Small intestine (tissue), 16 donors: ENCODE measurements at places on chromosomes 1 and 21.

- H3K4me1 ChIP-seq = no peaks in the 10 kb centered on the region
- H3K4me3 ChIP-seq = no peak overlapping the region
- peaks cover 5% of the 10 kb centered on the region for H3K27me3 ChIP-seq
- no peak overlapping the region for H3K27ac ChIP-seq
- no peak for DNase-seq
- no peaks in the 10 kb centered on the region for H3K36me3 ChIP-seq
Measured at GRCh38 chr1:84907095-84907827, 14.3 kb upstream of the LPAR3 start.

DNA sequence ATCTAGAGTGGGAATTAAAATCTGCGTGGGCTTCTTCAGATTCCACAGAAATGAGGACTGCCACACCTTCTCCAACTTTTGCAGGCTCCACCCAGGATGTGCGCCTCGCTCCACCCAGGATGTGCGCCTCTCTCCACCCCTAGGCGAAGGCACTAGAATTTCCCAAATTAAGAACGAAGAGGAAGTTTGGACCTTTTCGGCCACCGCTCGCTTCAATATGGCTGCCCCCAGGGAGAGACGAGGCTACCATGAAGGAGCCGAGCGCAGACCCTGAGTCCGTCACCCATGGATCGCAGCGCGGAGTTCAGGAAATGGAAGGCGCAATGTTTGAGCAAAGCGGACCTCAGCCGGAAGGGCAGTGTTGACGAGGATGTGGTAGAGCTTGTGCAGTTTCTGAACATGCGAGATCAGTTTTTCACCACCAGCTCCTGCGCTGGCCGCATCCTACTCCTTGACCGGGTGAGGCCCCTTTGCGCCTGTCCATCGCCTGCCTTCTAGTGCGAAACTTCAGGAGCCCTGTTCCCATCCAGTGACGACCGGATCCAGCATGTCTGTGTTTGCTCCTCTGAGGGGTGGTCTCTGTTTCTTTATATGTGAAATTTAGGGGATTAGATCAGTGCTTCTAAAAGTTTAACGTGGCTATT is at the start of the genes CRYZ and TYW3:
Gene CRYZ (minus strand): TSS at position 91 of the 644 bp plus-strand sequence. CDS start 8,229 bp downstream, outside the sequence.
Gene TYW3 (plus strand): TSS at position 193 of the 644 bp plus-strand sequence. CDS start 93 bp downstream, at position 286.
- peak within 1 kb of the TSS; percentile 56 for H3K4me3 ChIP-seq
- DNase-seq = peak; percentile 93
- peaks cover 11% of the 10 kb centered on the region for H3K36me3 ChIP-seq
- H3K4me1 ChIP-seq = peaks cover 2% of the 10 kb centered on the region

DNA sequence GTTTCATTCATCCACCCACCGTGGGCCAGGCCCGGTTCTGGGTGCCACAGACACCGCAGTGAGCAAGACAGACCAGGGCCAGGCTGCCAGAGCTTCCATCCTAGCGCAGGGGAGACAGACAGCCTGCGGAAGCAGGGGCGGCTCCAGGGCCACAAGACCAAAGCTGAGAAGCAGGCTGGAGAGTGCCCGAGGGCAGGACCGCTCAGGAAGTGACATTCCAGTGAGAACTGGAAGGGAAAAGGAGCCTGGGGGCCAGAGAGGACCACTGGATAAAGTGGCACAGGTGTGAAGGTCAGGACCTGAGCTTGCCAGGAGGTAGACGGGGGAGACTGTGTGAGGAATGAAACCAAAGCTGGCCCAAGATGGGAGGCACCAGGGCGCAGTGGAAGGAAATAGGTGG is 59.5 kb upstream of the EFHD2 start:
- DNase-seq = no peak
- peaks cover 25% of the 10 kb centered on the region for H3K4me1 ChIP-seq
- no peak overlapping the region for H3K4me3 ChIP-seq

- DNase-seq = no peak
- no peak overlapping the region for H3K4me3 ChIP-seq
- H3K27ac ChIP-seq = no peak overlapping the region
- no peaks in the 10 kb centered on the region for H3K4me1 ChIP-seq
- H3K36me3 ChIP-seq = no peaks in the 10 kb centered on the region
Measured at GRCh38 chr1:230010603-230011332, 56.3 kb upstream of the GALNT2 start.

DNA sequence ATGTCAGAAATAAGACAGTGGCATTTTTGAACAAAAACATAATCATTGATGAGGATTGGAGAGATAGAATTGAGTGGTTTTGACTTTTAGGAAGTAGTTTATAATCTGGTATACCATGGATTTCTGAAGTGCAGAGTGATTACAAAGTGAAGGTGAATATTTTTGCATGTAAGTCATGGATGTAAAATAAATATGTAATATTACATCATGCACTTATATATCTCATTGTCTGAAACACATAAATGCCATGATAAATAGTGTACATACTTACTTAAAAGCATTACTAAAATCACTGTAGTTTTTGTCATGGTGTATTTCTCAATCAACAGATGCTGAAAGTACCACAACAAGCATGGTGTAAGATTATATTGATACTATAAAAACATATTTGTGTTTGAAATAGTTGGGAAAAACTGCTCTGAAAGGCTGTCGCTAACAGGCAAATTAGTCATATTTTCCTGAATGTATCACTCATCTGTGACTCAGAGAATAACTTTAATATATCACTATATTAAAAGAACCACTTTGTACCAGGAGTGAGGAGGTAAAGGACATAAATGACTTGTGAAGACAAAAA is 24.8 kb upstream of the RGS18 start:
- DNase-seq = no peak
- H3K27me3 ChIP-seq = no peaks in the 10 kb centered on the region
- H3K36me3 ChIP-seq = no peaks in the 10 kb centered on the region
- H3K4me1 ChIP-seq = no peaks in the 10 kb centered on the region
- no peak overlapping the region for H3K27ac ChIP-seq
- H3K4me3 ChIP-seq = no peak overlapping the region

- H3K36me3 ChIP-seq = peaks cover 58% of the 10 kb centered on the region
- peak; percentile 99 for DNase-seq
- peak overlapping the region; percentile 38 for H3K4me3 ChIP-seq
- H3K4me1 ChIP-seq = peaks cover 50% of the 10 kb centered on the region
- no peaks in the 10 kb centered on the region for H3K27me3 ChIP-seq
- peak overlapping the region; percentile 94 for H3K27ac ChIP-seq
Measured at GRCh38 chr1:10759413-10760200, 36.8 kb downstream of the CASZ1 start.

DNA sequence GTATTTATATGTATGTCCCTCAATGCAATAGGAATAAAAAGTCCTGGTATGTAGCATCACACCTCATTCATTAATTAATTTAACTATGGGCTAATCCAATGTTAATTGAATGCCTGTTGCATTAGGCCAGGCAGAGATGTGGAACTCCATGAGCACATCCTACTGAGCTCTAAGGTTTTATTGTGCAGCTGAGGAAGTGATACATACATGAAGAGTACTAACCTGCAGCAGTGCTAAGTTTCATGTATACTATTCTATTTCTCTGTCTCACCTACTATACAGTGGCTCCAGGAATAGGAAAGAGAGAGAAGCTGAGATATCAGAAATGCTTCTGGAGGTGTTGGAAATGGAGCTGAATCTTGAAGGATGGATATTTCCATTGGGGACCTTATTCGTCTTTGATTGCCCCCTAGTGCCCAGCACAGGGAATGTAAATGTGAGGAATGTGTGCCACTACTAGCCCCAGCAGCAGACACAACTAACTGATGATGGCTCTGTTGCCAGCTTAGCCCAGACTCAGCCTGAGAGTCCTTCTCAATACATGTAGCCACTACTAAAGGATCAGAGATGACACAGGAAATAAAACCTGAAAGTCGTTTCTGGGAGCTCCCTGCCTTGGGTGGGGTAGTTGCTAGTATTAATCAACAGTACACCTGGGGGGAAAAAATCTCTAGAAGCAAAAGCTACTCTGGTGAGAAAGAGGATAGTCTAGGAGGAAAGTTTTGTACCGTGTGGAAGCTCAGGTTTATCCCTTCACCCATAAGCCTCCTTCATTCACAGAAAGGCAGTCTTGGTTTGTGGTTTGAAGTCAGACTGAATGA is 173.3 kb upstream of the FOXD3 start:
- peak; percentile 58 for DNase-seq
- H3K27me3 ChIP-seq = peaks cover 5% of the 10 kb centered on the region
- no peaks in the 10 kb centered on the region for H3K4me1 ChIP-seq
- H3K36me3 ChIP-seq = no peaks in the 10 kb centered on the region
- H3K27ac ChIP-seq = no peak overlapping the region
- no peak overlapping the region for H3K4me3 ChIP-seq

GRCh38 chr21:44478124-44478800 is 23.0 kb downstream of the LRRC3 start:
- H3K4me1 ChIP-seq = no peaks in the 10 kb centered on the region
- no peak overlapping the region for H3K27ac ChIP-seq
- no peak overlapping the region for H3K4me3 ChIP-seq
- DNase-seq = peak; percentile 30
- H3K27me3 ChIP-seq = no peaks in the 10 kb centered on the region

DNA sequence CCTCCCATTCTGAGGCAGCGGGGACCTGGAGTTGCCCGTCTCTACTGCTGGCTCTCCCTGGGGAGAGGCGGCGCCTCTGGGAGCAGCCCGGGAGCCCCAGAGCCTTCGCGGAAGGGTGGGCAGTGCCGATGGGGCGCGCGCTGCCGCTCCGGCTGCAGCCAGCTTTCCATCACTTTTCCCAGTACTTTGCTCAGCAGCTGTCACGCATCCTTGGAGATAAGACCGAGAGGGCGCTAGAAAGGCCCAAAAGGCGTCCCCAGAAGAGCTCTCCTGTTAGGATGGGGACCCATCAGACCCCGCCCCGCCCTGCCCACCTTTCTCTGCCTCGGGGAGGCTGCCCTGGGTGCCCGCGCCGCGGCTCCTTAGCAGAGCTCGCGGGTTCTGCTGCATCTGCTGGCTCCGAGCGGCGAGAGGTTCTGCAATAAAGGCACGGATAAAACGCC is 534 bp downstream of the KCNH1 start:
- no peak for DNase-seq
- no peaks in the 10 kb centered on the region for H3K36me3 ChIP-seq
- H3K27me3 ChIP-seq = peaks cover 14% of the 10 kb centered on the region
- H3K4me3 ChIP-seq = peak overlapping the region; percentile 29
- no peak overlapping the region for H3K27ac ChIP-seq

- H3K36me3 ChIP-seq = no peaks in the 10 kb centered on the region
- H3K27me3 ChIP-seq = no peaks in the 10 kb centered on the region
Measured at GRCh38 chr1:119027759-119028158, 39.6 kb upstream of the TBX15 start.

- H3K4me3 ChIP-seq = no peak overlapping the region
- no peak overlapping the region for H3K27ac ChIP-seq
- DNase-seq = no peak
- H3K36me3 ChIP-seq = no peaks in the 10 kb centered on the region
Measured at GRCh38 chr1:18010408-18010807, 97.2 kb upstream of the IGSF21 start.

- peak overlapping the region; percentile 45 for H3K4me3 ChIP-seq
- H3K4me1 ChIP-seq = peaks cover 2% of the 10 kb centered on the region
- peak overlapping the region; percentile 92 for H3K27ac ChIP-seq
Measured at GRCh38 chr1:182615468-182616129, 11.4 kb upstream of the RGS16 start.

- peak overlapping the region; percentile 86 for H3K27ac ChIP-seq
- DNase-seq = no peak
- no peaks in the 10 kb centered on the region for H3K36me3 ChIP-seq
- no peaks in the 10 kb centered on the region for H3K4me1 ChIP-seq
- H3K4me3 ChIP-seq = peak overlapping the region; percentile 42
Measured at GRCh38 chr21:34202553-34203372, 129.4 kb downstream of the MRPS6 start.

- H3K36me3 ChIP-seq = no peaks in the 10 kb centered on the region
- no peak for DNase-seq
Measured at GRCh38 chr1:24639881-24640280, 3.2 kb upstream of the SRRM1 start.

DNA sequence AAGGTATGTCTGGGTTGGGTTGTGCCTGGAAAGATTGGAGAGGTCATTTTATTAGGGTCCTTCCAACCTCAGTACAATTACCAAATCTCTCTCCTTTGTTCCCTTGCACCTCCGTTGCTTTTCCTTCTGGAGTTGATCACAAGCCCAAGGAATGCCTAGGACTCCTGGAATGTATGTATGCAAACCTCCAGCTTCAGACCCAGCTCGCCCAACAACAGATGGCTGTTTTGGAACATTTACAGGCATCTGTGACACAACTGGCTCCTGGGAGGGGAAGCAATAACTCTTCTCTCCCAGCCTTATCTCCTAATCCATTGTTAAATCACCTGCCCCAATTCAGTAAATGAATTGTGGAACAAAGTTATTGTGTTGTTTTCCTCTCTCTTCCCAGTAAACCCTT is 8.3 kb downstream of the TSACC start:
- no peak for DNase-seq
- H3K27me3 ChIP-seq = no peaks in the 10 kb centered on the region
- no peak overlapping the region for H3K4me3 ChIP-seq
- H3K4me1 ChIP-seq = no peaks in the 10 kb centered on the region

GRCh38 chr1:6414443-6414844 is 5.3 kb downstream of the HES2 start:
- peak overlapping the region; percentile 22 for H3K27ac ChIP-seq
- peak; percentile 62 for DNase-seq
- H3K36me3 ChIP-seq = no peaks in the 10 kb centered on the region
- peaks cover 2% of the 10 kb centered on the region for H3K4me1 ChIP-seq

GRCh38 chr1:117657031-117657430 is 51.2 kb downstream of the TENT5C start:
- H3K4me1 ChIP-seq = no peaks in the 10 kb centered on the region
- no peaks in the 10 kb centered on the region for H3K36me3 ChIP-seq
- no peak for DNase-seq
- no peaks in the 10 kb centered on the region for H3K27me3 ChIP-seq

DNA sequence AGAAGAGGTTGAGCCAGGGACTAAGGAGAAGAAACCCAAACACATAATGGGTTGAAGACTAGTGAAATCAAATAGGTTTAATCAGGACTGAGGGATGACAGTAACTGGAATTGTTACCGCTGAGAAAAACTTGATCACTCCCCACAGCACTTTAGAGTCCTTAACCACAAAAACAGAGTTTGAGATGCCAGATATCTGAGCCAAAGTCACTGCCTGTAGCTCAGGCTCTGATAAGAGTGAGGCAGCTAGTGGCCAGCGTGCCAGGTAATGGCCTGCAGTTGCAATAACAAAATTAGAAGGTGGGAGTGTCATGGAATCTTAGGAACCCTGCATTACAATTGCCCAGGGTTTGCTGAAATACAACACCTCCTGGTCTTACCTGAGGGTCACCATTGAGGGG is 48.0 kb downstream of the PRKAB2 start:
- no peak for DNase-seq
- no peaks in the 10 kb centered on the region for H3K27me3 ChIP-seq
- no peak overlapping the region for H3K4me3 ChIP-seq
- no peaks in the 10 kb centered on the region for H3K4me1 ChIP-seq
- H3K36me3 ChIP-seq = no peaks in the 10 kb centered on the region

DNA sequence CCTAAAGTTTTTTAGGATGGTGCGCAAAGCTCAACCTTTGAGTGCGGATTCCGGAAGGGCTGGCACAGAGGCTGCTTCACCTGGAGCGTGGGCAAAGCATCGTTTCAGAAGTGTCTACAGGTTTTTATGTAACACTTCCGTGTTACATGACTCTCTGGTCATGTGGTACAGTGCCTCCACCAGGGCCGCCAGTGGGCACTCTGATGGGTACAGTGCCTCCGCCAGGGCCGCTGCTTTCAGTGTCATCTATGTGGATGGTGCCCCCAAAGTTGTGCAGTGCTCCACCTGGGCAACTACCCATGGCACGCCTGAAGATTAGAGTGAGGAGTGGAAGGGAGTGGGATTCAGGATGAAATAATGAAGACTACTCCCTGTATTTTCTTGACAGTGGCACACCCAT is 101.4 kb upstream of the C1orf174 start:
- no peaks in the 10 kb centered on the region for H3K36me3 ChIP-seq
- no peak overlapping the region for H3K27ac ChIP-seq
- no peaks in the 10 kb centered on the region for H3K4me1 ChIP-seq
